Epithelial cell of proximal tubule (primary cell): ENCODE measurements at places on chromosomes 2 and 18. TPM values are rescaled to one million over a fixed set of nuclear protein-coding genes. Genes with fewer than 3 reads are reported as not detected.

The DLX2 gene
- total RNA-seq = 0.12 TPM in 1 of 2 replicates, not detected in the other

The GATA6 gene
- 1.2 and 2.7 TPM in 2 replicates for total RNA-seq

The GGCX gene
- total RNA-seq = 35.1 and 58.2 TPM in 2 replicates

The CD28 gene
- not detected in 2 replicates for total RNA-seq

The POTEI gene
- total RNA-seq = not detected in 2 replicates

The AGXT gene
- not detected in 2 replicates for total RNA-seq

The CLEC4F gene
- not detected in 2 replicates for total RNA-seq

The CXCR4 gene
- total RNA-seq = 0.17 and 0.36 TPM in 2 replicates

The CNTNAP5 gene
- not detected in 2 replicates for total RNA-seq

The CYS1 gene
- total RNA-seq = 5.9 and 20.8 TPM in 2 replicates

The KRTCAP3 gene
- 10.0 and 20.5 TPM in 2 replicates for total RNA-seq

DNA sequence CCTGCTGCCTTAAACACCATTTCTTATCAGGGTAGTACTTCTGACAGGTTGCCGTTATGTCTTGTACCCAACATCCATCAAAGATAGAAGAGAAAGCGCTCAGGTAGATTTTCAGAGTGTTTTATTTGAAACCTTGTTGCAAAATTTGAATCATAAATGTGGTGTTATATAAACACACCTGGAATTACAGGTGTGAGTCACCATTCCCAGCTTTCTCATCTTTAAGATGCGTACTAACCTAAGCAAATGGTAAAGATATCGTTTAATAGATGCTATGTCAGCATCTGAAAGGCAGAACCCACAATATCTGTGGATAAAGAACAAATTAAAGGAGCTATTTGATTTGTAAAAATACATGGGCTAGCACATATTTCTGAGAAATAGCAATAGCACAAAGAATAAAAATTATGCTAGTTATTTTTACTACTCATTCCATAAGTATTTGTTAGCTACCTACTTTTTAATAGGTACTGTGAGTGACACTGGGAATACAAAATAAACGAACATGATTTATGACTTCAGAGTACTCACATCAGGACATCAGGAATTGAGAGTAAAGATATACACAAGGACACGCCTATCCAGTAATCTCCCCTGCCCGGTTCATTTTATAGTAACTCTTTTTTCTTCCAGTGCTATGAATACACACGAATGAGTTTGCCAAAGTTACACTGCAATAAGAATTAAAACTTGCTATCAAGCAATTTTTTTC lies 193.8 kb downstream of the RBM43 start:
- DNase-seq = no peak

DNA sequence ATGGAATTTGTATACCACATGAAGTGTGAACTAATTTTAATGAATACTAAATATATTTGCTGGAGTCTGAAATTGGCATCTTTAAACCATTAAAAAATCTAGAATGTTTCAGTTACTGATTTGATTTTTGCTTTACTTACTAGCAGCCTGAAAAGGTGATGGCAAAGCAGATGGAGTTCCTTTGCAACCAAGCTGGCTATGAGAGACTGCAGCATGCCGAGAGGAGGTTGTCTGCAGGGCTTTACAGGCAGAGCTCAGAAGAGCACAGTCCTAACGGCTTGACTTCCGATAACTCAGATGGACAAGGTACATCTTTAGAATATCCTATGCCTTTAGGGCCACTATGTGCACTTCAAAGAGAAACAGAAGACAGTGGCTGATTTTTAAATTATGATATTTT lies 36.5 kb downstream of the NAB1 start:
- DNase-seq = no peak

GRCh38 chr2:17747684-17748452 lies 5.7 kb downstream of the SMC6 start:
- no peak for DNase-seq

GRCh38 chr18:56869189-56869777 lies 218.1 kb downstream of the WDR7 start:
- DNase-seq = peak; percentile 9

DNA sequence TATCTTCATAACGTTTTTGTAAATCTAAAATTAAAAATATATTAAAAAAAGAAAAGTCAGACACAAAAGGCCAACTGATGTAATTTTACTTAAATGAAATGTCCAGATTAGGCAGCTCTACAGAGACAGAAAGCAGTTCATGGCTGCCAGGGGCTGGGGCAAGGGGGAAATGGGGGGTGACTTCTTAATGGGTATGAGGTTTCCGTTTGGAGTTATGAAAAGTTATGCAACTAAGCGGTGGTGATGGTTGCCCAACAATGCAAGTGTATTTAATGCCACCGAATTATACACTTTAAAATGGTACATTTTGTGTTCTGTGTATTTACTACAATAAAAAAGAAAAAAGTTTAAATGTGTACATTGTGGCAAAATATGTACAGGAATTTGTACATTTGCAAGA lies 70.2 kb upstream of the TEX51 start:
- DNase-seq = no peak

DNA sequence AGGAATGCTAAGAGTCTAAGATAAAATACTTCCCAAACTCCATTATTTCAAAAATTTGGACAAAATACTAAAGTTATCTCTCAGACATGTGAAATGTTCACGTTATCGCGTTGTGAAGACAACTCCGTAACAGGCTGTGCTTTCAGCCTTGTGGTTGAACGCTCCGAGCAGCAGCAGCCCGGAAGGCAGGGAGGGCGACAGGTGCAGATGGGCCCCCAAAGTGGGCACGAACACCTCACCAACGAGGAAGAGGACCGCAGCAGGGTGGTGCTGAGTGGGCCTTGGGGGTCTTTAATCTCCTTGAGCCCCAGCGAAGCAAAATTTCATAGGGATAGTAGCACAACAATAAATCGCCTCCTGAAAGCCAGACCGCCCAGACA lies 1.0 kb upstream of the FAM110C start:
- DNase-seq = no peak

DNA sequence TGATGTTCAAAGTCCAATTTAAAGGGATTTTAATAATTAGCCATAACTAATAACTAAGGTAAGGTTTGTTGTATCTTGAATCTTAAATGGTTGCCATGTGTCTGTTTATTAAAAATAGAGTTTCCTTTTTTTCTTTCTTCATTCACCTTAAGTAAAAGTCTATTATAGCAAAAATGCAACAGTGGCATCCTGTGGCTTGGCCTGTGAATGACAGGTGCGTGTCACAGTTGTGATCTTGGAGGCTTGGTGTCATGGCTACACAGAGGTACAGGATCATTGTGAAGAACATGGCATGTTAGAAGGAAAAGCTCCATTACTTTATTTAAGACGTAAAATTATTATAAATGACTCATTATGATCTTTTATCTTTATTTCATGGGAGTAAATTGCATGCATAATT lies 246.1 kb downstream of the BCL2 start:
- DNase-seq = no peak

GRCh38 chr2:87403893-87404175 lies 344.1 kb upstream of the PLGLB2 start:
- no peak for DNase-seq

DNA sequence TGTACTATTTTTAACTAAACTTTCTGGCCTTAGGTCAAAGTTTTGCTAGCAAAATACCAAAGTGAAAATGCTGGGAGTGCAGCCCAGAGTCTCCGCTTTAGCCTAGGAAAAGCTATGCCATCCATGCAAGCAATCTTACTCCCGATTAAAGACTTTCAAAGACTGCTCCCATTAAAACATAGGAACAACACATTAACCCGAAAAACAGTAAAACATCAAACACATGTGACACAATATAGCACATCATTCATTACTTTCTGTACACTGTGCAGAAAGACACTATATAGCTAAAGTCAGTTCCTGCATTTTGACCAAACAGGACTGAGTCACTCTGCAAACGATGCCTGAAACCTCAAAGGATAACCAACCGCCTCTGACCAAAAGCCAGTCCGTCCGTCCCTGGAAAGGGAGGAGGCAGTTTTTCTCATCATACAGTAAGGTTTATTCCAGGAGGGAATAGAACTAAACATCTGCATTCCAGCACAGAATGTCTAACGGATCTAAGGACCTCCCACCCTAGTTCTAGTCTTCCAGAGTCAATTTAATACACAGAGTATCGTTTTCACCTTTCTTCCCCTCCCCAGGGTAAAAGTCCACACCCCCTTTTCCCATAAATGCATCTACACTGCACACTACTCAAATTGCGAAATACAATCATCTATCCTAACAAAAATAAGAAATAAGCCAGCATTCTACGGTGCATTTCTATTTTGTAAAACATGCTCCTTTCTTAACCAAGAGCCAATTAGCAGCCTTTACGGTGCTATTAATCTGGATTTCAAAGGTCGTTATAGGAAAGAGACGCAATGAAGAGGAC lies 1.7 kb downstream of the ROCK2 start:
- no peak for DNase-seq

DNA sequence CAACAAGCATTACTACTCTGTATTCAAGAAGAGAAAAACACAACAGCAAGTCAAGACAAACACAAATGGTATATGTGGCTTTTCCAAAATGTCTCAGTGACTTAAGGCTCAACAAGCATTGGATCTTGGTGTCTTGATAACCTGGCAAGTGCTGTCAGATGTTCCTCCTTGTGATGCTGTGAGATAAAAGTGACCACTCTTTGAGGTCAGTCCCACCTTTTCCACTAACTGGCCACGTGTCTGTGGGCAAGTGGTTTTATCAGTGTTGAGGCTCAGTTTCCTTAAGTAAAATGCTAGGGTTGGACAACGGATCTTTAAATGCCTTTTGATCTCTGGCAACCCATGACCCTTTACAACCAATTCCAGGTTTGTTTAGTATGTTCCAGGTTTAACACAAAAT lies 98.7 kb downstream of the BCL2 start:
- no peak for DNase-seq

DNA sequence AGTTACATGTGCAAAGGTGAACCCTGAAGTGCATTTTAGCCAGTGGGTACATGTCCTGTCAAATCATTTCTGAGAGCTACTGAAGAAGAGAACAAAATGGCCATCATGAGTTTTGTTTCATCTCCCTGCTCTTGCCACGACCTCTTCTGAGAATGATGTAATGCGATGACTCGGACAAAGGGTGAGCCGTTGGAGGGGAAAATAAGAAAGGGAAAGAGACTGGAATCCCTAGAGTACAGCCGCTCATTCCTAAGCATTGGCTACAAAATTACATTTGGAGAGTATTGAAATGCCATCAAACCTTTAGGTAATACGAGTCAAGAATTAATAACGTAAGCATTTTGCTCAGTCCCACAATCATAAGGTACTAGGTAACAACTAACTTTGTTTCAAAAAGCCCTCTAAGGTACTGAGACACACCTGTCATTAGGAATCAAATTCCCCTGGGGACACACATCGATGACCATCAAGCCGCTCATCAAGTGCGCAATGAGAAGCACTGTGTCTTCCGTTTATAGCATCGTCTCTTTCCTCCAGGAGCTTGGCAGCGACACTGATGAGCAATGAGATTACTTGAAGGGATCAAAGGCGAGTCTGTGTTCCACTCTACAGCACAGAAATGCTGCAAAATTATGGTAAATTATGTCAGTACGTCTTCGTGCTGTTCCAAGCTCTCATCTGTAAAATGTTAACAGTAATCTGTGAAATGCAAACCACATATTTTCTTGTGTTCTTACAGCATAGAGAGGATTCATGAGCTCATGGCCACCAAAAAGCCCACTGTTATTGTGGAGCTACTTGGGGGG lies 97.3 kb upstream of the PIEZO2 start:
- no peak for DNase-seq

- DNase-seq = no peak
Observed at GRCh38 chr18:13987956-13988355, 72.6 kb upstream of the MC2R start.

GRCh38 chr18:41695441-41695840 lies 259.6 kb upstream of the PIK3C3 start:
- no peak for DNase-seq

- DNase-seq = no peak
Observed at GRCh38 chr2:96522304-96523203, 14.0 kb upstream of the ARID5A start.

DNA sequence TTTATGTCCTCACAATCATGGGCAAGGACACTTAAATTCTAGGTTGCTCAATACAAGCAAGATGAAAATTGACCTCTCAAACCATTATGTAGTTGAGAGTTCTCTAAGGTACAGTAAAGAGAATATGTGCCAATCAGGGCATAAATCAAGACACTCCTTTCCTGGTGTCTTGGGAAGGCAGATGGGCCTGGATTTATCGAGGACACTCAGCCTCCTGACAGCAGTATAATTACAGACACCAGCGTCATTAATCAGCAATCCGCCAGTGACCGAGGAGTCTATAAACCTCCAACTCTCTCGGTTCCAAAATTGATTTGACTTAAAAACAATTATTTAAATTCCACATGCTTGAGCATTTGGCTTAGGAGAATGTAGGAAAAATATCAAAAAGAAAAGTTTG lies 75.7 kb upstream of the DAPL1 start:
- DNase-seq = no peak

DNA sequence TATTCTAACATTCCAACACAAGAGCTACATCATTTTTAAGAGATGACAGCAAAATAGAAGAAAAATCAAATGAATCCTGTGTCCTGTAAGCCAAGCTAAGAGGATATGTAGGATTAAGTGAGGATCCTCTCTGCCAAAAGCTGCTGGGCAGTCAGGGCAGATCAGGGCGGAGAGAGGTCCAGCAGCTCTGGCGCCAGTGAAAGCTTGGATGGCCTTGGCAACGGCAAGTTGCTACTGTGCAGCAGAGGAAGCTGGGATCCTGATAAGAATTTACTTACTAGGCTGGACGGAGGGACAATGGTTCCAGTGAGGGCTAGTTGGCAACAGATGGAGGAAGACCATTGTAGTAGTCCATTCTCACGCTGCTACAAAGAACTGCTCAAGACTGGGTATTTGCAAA lies 391.5 kb downstream of the XIRP2 start:
- DNase-seq = no peak

DNA sequence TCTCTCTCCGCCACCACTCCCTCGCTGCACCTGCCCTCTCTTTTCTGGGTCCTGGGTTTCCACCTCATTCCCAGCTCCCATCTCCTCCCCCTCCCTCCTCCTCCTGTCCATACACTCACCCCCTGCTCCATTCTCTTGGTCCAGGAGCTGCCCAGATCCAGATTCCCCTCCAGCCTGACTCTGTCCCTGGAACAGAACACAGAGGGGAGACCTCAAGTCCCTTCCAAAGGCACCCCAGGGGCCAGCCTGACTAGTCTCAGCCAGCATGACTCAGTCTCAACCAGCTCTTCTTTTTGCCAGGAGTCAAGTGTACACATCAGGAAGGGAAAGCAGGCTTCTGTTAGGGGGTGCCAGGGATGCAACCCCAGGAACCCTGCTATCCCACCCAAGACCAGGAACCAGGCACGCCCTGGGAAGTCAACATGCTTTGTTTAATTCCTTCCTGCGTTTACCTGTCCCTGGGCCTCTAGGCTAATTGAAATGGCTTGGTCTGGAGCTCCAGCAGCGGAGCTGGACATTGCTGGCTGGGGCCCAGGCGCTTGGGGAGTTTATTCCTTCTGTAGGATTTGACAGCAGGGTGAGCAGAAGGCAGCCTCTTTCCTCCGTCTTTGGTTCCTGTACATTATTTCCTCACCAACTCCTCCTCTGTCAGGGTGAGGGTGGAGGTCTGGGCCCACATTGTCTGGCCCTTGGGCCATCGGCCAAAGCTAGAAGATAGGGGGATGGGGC lies 28.4 kb upstream of the SELENOI start:
- no peak for DNase-seq

GRCh38 chr2:14560716-14561115 lies 71.8 kb upstream of the LRATD1 start:
- no peak for DNase-seq
